ENCODE measurements at places on chromosomes 11 and 22.

GRCh38 chr11:122672892-122673291, 17.4 kb downstream of the UBASH3B start:
- DNase-seq = no peak

DNA sequence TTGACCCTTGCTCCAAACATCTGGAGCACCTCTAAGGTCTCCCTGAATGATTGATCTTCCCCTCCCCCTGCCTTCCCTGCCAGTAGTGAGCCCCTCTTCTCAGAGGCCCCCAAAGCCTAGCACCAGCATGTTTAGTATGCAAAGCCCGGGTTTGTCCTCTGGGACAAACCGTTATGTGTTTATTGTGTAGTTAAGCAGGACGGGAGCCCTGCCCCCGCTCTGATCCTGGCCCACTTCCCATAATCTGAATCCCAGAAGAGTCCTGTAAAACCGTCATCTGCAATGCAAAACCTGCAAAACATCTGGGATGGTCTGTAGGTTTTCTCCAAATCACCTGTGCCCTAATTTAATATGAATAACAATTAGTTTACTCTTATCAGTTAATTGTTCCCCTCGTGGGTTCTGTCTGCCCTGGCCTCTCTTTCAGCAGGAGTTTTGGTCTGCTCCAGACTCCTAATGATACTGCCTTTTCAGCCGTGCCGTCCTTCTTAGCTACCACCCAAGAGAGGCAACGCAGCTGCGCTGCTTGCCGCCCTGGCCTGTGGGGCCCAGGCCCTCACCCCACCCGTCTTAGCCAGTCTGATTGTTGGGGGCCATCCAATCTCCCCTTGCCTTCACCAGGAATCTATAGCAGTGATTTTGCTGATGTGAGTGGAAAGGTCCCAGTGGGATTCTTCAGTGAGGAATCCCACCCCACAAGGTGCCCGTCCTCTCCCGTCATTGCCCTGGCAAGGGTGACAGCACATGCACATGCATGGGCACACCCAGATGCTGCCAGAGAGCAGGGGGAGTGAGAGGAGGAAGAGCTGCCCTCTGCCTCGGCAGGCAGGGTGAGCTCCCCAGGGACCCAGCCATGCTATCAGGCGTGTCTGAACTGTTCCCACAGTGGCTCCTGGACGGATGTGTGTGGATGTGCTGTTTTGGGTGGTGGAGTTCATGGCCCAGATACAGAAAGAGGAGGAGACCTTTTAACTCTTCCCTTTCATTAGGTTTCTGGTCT, 3.0 kb upstream of the B3GAT1 start:
- no peak for DNase-seq

GRCh38 chr11:65059959-65060824, 1.8 kb upstream of the NAALADL1 start:
- no peak for DNase-seq

DNA sequence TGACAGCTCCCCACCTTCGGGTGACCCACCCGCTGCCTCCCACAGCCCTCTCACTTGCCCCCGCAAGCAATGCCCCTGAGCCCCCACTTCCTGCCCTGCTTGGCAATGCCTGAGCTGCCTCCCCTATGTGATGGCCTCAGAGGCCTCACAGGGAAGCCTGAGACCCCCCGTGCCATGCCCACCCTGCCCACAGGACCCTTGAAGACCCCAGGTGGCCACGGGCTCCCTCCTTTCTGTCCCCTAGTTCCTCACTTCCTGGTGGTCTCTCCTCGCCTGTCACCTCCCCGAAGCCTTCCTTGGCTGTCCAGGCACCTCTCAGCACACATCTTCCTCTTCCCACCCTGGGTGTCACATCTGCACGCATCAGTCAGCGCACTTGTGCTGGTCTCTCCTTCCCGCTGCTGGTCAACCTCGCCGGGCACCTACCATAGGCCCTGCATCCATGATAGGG, 90.5 kb downstream of the BRD1 start:
- no peak for DNase-seq

GRCh38 chr11:65790902-65791650, 4.2 kb downstream of the OVOL1 start:
- DNase-seq = no peak

DNA sequence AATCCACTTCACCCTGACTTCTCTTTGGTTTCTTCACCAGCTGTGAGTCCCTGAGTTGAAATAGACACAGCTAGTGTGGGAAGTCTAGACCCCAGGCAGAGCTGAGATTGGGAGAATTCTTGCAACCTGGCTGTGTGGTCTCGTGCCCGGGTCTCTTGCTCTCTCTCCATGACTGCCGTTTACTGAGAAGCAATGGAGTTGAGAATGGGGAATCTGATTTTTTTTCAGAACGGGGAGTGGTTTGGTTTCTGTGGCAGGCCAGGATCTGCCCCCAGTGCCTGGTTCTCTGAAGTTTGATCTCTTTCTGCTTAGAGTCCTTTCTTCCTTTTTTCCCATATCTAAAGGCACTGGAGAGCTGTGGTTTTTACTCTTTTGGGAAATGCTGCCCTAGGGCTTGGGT, 1.5 kb downstream of the SIDT2 start:
- no peak for DNase-seq

GRCh38 chr22:23179381-23180299, 669 bp upstream of the BCR start:
- no peak for DNase-seq

DNA sequence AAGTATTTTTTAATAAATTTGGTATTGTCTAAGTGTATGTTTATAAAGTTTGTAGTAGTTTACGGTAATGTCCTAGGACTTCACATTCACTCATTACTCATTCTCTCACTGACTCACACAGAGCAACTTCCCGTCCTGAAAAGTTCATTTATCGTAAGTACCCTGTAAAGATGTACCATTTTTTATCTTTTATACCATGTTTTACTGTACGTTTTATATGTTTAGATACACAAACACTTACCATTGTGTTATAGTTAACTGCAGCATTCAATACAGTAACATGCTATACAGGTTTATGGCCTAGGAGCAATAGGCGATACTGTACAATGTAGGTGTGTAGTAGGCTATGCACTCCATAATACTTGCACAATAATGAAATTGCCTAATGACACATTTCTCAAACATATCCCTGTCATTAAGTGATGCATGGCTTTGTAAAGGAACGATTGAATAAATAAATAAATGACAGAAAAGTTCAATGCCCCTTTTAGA, 12.5 kb upstream of the CARD18 start:
- no peak for DNase-seq

- DNase-seq = no peak
These were observed 6.8 kb downstream of the OMP start for GRCh38 chr11:77109236-77110019.

GRCh38 chr11:58024601-58025091, 965 bp downstream of the OR9Q1 start:
- DNase-seq = no peak

DNA sequence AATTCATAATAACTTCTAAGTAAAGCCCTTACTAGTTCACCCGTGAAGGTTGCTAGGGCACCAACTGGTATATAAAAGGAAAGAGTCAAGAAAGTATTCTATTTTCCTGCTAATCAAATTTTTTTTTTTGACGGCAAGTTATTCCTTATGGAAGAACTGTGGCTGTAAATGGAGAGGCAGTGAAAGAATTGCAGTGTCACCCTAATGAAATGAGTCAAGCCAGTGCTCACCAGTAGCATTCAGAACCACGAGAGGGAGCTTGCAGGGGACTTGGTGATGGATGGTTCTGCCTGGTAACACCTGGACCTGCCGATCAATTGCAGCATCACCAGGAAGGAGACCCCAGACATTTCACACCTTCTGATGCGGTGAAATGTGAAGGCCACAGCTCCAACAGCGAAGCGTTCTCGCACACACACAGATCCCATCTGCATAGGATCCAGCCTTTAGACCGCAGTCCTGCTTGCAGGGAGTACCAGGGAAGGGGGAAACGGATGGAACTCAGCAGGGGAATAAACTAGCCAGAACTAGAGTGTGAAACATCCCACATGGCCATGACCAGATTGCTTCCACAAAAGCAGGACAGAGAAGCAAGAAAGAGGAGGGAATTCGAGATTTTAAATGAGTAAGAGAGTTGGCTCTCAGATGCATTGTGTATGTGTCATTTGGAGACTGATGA, 326.2 kb downstream of the TBC1D22A start:
- no peak for DNase-seq

DNA sequence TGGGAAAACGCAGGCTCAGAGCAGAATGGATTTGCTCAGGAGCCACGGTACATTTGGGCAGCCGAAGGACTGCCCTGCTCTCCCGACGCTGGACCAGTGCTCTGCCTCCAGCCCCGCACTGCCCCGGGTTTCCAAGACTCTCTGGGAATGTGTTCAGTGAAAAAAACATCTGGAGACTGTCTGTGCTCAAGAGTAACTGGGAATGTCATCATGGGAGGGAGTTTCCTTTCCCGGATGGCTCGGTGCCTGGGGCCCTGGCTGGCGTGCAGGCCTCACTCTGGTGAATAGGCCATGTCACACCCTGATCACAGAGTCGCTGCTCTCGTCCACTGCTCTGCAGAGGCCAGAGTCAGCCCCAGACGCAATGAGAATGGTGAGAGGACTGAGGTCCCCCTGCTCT, 9.8 kb upstream of the APOL6 start:
- DNase-seq = no peak
